Cortex of kidney (tissue), 1 donor: ENCODE measurements at places on chromosomes 3 and 15.

- DNase-seq = no peak
These were observed 472.7 kb downstream of the RAP2B start for GRCh38 chr3:153634683-153635082.

DNA sequence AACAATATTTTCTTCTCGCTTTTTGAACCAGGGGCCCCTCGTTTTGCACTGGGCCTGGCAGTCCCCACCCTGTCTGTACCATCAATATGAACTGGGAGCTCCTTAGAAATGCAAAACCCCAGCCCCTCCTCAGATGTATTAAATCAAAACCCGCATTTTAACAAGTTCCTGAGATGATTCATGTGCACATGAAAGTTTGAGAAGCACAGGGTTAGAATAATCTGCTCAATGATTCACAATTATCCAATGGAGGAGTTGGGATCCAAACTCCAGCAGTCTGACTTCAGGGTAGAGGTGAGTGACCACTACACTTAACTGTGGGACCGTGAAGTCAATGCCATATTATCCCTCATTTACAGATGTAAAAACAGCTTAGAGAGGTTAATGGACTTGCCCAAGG is 256.4 kb downstream of the IGSF11 start:
- no peak for DNase-seq

GRCh38 chr3:115236496-115236895 is 89.4 kb upstream of the ZBTB20 start:
- no peak for DNase-seq

- DNase-seq = no peak
These were observed 37.0 kb downstream of the FEM1B start for GRCh38 chr15:68314563-68314962.

DNA sequence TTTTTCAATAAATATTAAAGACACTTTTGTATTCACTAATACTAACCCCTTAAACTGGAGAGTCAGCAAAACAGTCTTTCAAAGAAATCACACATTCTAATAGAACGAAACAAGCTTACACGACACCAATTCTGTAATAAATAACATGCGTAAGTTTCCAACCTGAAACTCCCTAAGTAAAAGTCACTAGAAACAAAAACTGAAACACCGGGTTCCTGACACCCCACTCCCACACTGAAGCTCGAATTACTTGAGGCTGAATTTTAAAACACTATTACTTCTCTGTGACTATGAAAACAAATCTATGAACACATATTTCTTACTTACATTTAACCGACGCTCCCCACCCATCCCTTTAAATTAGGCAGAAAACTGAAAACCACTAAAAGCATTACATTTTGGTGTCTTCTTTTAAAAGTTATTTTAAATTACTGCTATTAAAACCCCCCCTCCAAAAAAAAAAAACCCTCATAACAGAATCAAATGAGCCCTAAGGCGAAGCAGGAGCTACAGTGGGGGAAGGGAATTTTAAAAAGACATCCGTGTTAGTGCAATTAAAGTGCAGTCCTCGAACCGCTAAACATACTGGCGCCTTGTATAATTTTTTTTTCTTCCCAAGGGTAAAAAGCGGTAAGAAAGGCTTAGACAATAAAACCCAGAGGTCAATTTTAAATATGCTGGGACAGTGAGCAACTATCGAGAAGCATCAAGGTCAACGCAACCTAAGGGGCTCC is 878 bp downstream of the SPPL2A start:
- DNase-seq = no peak

GRCh38 chr3:109707617-109708016 is 370.3 kb upstream of the DPPA4 start:
- no peak for DNase-seq

DNA sequence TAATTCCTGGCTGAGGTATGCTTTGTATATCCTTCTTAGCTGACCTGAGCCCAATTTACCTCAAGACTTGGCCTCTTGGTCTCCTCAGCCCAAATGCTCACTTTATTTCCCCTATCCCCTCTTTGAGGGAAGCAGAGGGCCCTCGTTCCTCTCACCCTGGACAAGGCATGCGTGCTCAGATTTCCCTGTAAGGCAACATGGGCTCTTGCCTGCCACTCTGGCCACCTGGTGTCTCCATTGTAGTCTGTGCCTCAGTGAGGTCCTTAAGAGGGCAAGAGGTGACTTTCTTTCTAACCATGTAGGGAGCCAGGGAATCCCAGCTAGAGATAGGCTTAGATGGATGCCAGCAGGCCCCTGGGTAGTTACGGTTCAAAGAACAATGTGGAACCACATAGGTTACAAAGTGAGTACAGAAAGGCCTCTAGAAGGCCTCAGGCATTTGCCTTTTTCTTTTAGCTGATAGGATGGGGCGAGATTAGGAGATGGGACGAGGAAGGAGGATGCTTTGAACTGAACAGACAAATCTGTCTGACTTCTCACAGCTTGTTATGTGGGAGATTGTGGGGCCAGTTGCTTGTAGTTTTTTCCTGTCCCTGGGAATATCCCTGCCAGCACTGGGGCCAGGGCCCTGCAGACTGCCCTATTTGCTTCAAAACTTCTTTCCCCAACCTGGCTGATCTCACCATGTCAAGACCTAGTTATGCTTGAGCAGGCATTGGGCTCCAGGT is 1.1 kb upstream of the INTS14 start:
- DNase-seq = no peak

DNA sequence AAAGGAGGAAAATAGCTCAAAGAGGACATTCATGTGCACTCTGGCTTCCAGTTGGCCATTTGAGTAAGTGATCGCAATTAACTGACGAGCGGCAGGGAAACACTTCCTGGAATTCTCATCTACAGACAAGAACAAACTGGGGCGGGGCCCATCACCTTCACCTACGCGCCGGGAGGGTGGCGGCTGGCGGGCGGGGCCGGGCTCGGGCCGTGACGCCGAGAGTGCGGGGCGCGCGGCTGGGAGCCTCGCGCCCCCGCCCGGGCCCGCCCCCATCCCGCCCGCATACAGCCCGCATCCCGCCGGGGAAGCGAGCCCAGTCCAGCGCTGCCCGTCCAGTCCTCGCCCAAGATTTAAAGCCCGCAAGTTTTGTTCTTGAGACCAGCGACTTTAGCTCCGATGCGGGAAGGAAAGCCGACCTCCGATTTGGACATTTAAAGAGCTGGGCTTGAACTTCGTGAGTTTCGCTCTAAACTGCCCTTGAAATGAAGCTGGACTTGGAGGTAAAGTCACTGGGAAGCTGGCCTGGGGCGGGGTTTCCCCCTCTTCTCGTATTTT is at the start of gene B3GNT5:
Gene B3GNT5 (plus strand): TSS at position 281 of the 555 bp plus-strand sequence. CDS start 16,546 bp downstream, outside the sequence.
- DNase-seq = no peak

DNA sequence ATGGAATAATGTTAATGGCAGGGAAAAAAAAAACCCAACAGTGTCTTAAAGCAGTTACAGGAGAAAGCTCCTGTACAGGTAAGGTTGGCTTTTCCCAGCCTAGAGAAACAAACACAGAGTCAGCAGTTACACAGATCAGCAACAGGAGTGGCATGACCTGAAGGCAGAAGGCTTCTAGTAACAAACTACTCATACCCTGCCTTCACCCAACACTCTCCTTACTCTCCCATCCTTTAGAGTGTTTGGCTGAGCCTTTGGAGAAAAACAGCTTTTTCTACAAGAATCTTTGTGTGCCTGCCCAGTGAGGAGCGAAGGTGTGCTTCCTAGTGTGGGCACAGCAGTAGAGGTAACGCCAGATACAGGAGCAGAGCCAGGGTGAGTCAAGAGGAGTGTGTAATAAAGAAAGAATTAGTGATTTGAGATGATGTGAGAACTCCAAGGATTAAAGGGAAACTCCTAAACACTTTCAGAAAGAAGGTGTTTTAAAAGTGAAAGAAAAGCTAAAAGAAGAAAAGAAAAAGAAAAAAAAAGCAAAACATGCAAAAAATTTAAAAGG is 152.7 kb downstream of the POLR2M start:
- DNase-seq = no peak

- DNase-seq = no peak
These were observed 116.7 kb downstream of the ADAM10 start for GRCh38 chr15:58632789-58633188.

GRCh38 chr3:186109897-186110803 is 1.3 kb upstream of the ETV5 start:
- DNase-seq = no peak

DNA sequence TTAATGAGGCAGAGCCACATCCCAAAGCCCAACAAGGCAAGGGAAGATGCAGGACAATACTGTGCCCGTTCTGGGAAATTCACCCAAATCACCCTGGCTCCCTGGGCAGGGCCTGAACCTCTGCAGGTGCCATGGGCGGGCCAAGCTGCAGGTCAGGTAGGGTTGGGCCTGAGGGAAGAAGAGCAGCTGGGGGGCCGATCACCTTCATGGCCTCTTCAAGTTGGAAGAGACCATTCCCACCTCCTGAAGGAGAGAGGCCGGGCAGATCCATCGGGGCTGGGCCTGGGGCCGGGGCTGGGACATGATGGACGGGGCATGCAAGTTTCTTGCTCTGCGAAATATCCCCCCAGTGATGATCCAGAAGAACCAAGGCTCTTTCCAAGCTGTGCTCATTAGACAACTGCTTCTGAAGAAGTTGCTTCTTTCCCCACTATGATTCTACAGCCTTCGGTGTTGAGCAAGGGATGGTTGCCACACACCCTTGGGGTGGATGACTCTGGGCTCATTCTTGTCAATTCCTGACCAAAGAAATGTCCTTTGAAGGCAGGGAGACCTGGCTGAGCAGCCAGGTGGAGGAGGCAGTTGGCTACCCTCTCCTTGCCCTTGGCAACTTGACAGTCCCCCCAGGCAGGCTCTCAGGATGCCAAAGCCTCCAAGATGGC is 38.2 kb downstream of the KLHL25 start:
- DNase-seq = no peak

DNA sequence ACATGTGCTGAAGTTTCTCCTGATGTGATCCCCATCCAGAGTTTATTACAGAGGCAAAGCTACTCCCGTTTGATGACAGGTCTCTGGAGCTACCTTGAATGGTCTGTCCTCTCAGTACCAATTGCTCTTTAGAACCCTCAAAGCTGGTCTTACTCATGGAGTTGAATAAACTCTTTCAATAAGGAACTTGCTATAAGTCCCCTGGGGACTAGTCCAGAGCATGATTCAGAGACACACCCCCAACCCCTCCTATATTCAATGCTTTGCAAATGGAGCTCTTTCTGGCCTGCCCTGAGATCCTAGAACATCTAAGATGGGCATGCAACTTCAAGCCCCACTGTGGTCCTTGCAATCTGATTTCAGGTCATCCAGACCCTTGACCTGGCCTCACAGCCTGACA is 23.9 kb upstream of the TPM1 start:
- DNase-seq = no peak

- DNase-seq = no peak
These were observed 30.5 kb upstream of the CCNL1 start for GRCh38 chr3:157190380-157190872.

DNA sequence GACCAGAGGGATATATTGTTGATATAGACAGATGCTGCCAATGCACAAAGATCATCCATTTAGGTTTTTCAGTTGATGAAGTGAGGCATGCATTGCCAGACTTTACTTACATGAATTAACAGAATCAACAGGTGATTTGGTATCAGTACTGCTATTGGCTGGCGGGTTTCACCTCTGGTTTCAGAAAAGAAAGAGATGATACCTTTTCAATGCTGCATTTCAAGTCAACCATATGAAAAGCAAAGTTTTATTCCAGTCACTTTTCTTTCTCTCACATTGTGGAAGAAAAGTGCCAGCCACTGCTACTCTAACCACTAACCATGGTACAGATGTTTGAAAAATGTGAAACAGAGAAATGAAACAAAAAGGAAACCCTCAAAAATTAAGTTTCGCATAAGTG is 289.1 kb downstream of the TIGIT start:
- no peak for DNase-seq

DNA sequence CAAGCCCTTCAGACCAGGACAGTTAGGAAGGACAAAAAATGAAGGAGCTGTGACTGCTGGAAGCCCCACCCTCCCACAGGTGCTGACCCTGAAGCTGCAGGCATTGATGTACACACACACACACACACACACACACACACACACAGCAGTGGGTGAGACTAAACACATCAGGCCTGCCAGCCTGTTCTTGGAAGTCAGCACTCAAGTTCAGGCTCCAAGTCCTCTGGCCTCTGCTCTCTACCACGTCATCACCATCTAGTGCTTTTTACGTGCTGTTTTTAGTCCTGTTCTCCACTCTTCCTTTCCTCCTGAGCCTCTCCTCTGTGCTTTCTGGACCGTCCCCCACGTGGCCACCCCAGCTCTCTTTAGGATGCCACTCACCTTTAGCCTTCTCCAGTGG is 5.4 kb upstream of the KBTBD12 start:
- DNase-seq = no peak

DNA sequence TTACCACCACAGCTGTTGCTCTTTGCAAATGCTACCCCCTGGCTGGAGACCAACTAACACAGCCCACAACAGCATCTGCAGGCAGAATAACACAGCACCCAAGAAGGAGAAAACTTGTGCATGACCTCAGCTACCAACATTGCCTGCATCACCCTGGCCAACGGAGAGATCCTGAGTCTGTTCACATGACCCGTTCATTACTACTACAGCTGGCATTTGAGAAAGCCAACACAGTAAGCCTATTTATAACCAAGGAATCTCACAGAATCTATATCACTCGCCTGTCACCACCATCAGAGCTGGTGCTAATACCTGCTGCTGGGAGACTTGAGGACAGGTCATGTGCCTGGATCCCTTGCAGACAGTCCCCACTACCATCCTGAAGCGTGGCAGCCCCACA is 215.2 kb downstream of the POLQ start:
- DNase-seq = no peak

GRCh38 chr3:30085486-30085885 is 520.9 kb upstream of the TGFBR2 start:
- DNase-seq = no peak
